ENCODE measurements at places on chromosomes 7 and 10.

GRCh38 chr10:86652361-86653202, 1.8 kb upstream of the OPN4 start:
- peak; percentile 61 for DNase-seq

DNA sequence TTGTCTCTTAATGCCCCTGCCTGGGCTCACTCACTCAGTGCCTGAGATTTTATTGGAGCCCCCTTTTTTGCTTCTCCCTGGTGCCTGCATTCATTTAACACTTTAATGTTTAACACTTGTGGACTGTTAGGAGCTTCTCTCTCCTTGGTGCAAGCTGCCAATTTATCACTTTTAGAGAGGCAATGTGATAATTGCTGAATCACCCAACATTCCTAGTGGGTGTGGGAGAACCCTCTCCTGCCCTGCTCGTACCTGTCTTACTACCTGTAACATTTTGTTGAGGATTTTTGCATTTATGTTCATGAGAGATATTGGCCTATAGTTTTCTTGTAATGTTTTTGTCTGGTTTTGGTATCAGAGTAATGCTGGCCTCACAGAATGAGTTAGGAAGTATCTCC, 13.2 kb downstream of the STAM start:
- DNase-seq: no peak

DNA sequence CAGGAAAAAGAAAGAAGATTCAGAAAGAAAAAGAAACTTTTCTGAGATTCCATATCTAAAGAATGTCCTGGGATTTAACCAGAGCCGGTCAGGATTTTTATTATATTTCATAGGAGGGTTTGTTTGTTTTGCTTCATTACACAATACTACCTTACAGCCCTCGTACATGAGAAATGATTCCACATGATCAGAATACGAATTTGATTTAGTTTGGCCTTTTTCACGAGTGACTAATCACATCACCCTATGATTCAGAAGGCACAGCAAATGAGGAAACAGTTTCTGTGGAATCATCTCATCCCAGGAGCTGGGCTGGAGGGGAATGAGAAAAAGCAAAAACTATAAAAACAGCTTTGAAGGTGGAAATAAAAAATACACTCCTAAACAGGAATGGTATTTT, 54.7 kb upstream of the VWC2 start:
- DNase-seq: no peak

- DNase-seq: no peak
These were observed 166.9 kb downstream of the UBE2H start for GRCh38 chr7:129785685-129786514.

GRCh38 chr10:14564268-14564744, 210.4 kb downstream of the FAM107B start:
- DNase-seq: no peak

- DNase-seq: no peak
These were observed 27.9 kb upstream of the HNRNPH3 start for GRCh38 chr10:68303849-68304412.

- peak; percentile 1 for DNase-seq
These were observed 809 bp downstream of the C10orf143 start for GRCh38 chr10:130109796-130110245.

GRCh38 chr7:4641091-4641666, 40.9 kb upstream of the FOXK1 start:
- DNase-seq: no peak

Measured in NCI-H2107 (cell line).